Astrocyte of the hippocampus (primary cell): ENCODE measurements at places on chromosomes 2 and 18.
A peak's percentile ranks its signal among the peaks of the same experiment; 100 is the strongest.

DNA sequence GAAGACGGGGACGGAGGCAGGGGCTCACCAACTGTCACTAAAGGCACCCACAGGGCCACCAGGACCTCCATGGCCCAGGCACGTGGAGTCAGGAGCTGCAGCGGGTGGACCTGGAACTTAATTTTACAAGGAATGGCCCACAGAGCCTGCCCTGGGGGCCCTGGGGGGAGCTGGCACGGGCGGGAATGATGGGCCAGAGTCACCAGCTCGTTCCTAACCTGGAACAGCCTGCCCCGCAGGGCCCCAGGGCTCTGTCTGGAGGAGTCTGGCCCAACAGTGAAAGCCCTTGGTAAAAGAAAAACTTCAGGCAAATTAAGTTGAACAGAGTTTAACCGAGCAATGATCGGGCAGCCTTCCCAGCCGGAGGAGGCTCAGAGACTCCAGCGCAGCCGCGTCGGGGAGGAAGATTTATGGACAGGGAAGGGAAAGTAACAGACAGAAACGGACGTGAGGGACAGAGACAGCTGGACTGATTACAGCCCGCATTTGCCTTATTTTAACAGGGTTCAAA is 118.4 kb upstream of the TMEM18 start:
- DNase-seq, result no peak

DNA sequence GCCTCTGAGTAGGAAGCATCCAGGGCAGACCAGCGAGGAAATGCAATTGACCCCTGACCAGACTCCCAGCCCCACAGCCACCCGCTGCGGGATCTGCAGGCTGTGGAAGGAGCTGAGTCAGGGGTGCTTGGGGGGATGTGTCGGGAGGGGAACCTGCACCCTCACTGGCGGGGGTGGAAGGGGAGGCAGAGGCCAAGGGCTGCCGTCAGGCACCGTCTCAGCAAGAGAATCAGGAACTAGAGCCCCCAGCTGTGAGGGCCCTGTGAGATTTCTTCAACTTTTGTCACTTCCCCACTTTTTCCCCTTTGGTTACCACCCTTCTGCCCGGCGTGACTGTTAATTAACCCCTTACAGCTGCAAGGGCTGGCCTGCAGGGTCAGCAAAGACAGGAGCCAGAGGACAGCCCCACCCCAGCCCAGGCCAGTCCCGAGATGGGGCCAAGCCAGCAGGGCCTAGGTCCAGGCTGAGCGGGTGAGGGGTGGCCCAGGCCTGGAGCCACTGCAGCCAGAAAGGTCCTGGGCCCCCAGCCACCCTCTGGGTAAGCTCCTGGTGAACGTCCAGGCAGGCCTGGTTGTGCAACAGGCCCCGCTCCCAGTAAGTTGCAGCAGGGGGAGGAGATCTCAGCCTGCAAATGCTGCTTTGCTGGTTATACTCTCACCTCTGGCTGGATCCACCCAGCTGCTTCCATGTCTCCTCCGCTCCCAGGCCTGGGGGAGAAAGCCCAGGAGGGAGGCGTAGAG is 147.0 kb upstream of the ID2 start:
- peak; percentile 33 for DNase-seq

- DNase-seq, result no peak
Observed at GRCh38 chr2:100256416-100256815, 65.9 kb downstream of the LONRF2 start.

- no peak for DNase-seq
Observed at GRCh38 chr2:48043131-48043700, 136.9 kb upstream of the FBXO11 start.

DNA sequence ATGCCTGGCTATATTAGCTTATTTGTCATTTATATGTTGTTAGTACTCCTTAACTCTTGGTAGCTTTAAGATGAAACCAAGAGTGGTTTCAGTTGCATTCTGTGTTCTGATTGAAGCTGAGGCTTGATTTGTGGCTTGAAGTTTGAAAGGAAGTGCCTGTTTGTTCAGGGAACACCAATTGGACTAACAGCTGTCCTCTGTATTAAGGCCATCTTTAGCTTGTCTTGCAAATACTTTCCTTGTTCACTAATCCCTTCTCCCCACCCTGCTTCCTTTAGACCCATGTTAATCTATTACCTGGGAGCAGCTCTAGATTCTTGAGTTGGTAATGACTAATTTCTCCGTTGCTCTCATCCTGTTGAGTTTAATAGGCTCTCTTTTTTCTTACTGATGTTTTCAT is 13.4 kb downstream of the ITGA6 start:
- DNase-seq, result no peak

DNA sequence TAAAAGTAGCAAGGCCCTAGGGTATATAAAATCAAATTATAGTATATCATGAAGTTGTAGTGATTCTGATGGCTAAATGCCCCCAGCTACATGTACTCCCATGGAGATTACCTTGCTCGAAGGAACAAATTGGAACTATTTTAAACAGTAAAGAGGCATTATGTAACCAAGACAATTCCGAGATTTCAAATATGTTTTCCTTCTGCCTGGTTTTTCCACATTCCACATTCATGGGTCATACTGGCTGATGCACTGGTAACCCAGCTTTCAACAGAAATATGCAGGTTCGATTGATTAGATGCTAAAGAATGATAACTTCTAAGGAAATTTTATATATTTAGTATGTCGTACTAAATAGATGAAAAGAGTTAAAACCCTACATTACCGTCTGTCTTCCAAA is 62.3 kb upstream of the MGAT4A start:
- DNase-seq, result peak; percentile 36

- no peak for DNase-seq
Observed at GRCh38 chr2:98233941-98234340, 112.3 kb upstream of the CNGA3 start.

DNA sequence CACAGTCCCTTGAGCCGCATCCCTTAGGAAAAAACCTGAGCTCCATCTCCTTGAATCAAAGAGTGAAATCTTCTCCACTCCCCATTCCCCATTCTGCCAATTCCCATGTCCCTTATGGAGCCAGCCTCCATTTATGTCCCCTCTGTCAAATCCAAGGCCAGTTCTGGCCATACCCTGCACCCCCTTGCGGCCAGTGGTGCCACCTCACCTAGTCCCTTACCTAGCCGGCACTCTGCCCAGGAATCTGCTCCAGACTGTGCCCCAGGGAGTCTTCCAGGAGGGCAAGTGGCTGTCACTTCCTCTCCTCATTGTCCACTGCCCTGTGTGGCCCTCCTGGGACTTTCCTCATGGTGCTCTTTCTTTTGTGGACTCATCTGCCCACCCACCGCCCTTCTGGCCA is 195.4 kb upstream of the RMP24 start:
- no peak for DNase-seq

GRCh38 chr2:239271882-239272281 is 128.9 kb downstream of the HDAC4 start:
- DNase-seq, result peak; percentile 61

GRCh38 chr2:134402410-134402809 is 148.5 kb downstream of the MGAT5 start:
- DNase-seq, result no peak

DNA sequence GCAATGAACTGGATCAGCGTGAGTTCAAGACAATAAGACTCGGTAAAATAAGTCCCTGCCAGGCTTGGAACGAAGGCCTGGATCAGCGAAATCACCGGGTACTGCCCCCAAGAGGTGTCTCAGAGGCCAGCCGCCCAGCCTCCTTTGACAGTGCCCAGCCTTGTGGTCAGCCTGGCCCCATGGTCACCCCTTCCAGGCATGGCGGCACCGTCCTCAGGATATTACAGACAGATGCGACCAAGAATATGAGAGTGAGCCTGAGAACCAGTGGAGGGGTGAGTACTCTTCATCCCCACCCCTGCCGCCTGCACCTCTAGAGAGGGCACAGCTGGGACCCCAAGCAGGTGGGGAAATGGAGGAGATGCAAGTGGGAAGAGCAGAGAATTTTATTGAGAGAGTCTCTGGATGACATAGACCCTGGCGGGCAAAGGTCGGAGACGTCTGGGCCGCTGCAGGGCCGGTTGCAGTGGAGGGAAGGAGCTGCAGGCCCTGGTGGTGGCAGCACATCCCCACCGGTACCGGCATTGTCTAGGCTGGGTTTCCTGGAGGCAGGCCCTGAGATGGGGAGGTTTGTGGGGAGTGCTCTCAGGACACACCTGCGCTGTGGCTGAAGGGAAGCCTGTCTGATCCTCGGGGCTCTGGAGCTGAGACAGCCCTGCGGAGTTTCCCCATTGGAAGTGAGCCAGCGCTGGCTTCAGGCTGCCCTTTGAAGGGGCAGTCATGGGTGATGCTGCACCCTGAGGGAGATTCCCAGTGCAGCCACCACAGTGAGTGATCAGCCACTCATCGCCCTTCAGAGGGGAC is 190.0 kb downstream of the SEPTIN10 start:
- peak; percentile 52 for DNase-seq

DNA sequence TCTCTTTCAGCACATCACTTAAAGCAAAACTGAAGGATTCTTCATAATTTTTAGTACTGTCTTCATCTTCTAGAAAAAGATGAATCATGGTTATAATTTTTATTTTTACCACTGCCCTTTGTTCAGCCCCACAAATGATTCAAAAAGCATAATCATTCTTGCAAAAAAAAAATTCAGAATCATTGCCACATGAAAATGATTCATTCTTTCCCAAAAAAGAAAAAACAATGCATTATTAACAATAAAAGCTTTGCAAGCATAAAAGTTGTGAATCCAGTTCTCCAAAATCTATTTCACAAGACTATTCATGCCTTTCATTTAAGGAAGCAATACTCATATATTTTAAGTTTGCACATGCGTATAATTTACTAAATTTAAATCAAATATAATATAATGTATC is 204.8 kb downstream of the RBM43 start:
- no peak for DNase-seq

GRCh38 chr18:28005164-28005563 is 171.8 kb downstream of the CDH2 start:
- DNase-seq, result no peak

DNA sequence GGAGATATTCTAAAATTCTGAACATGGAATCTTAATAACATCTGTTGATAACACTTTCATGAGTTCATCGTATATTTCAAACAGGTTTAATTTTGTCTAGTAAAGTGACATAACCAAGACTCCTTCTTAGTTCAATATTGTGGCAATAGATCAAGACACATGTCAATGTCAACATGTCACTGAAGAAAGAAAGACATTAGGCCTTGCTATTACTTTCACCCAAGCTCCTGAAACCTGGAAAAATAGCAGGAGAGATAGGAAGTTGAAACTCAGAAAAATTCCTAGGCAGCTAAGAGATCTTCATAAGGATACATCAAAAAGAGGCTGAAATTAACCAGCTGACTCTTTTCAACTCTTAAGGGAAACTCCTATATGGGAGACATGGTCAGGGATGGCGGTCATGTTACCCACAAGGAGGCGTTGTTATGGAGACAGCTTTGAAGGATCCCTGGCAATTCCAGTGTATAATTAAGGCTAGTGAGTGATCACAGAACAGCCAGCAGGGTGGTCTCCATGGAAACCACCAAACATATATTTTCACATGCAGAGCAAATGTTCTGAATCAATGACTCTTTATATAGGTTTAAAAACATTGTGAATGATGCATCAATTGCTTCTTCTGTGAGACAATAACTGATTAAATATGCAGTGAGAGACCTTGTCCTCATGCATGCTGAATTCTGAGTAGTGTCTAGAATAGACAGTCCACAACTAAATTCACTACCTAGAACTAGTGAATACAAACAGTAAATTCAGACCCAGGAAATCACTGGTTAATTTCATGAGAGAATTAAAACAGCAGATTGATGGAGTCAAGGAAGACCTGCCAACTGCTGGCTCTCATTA is 115.3 kb upstream of the RIOK3 start:
- DNase-seq, result peak; percentile 79

- no peak for DNase-seq
Observed at GRCh38 chr2:172101821-172102390, 794 bp downstream of the DLX2 start.

GRCh38 chr2:3420769-3421397 is 41.4 kb downstream of the TRAPPC12 start:
- no peak for DNase-seq

- no peak for DNase-seq
Observed at GRCh38 chr2:192254444-192254843, 59.7 kb upstream of the TMEFF2 start.

GRCh38 chr18:79545255-79545654 is 134.3 kb upstream of the CTDP1 start:
- DNase-seq, result no peak

GRCh38 chr2:36451512-36451911 is 95.9 kb downstream of the CRIM1 start:
- DNase-seq, result peak; percentile 41

GRCh38 chr2:84914334-84914733 is 8.9 kb downstream of the TMSB10 start:
- no peak for DNase-seq

GRCh38 chr2:118431997-118432396 is 343.7 kb downstream of the INSIG2 start:
- no peak for DNase-seq

GRCh38 chr2:38243186-38243880 is 133.7 kb downstream of the ATL2 start:
- no peak for DNase-seq

DNA sequence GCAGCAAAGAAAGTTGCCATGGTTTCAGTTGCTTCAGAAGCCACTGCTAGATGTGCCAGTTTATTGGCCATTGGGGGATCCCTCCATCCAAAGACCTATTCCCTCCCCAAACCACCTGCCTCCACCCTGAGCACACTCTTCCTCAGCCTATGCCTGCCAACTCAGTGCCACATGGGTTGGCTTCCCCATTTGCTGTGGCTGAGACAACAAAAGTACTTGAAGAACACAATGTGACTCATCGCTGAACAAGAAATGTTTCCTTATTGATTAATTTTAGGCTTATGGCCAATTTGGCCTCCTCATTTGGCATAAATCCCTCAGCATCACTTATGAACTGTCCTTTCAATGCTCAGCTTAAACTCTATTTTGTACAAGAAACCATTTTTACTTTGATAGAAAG is 215.9 kb downstream of the TMEM247 start:
- no peak for DNase-seq

- peak; percentile 30 for DNase-seq
Observed at GRCh38 chr2:127695491-127696472, 5.5 kb upstream of the SFT2D3 start.

GRCh38 chr2:74831693-74832530 is 2.0 kb upstream of the HK2 start:
- no peak for DNase-seq

DNA sequence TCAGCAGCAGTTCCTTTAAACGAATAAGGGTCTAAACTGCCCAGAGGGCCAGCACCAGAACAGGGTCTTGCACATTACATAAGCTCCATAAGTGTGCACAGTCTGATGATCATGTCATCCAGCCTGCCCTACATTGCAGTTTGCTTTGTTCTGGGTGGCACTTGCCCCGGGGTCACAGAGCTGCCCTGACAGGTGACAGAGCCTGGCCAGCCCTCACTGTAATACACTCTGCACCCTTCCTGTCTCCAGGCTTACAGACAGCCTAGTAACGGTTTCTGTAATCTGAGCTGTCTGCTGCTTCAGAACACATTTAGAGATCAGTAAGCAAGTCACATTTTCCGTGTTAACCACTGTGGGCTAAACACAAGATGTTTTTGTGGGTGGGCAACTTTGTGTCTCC is 213.3 kb downstream of the FAM210A start:
- peak; percentile 47 for DNase-seq

GRCh38 chr2:147644491-147644890 is 200.3 kb upstream of the ACVR2A start:
- no peak for DNase-seq

- DNase-seq, result peak; percentile 77
Observed at GRCh38 chr18:9835825-9836224, 49.9 kb upstream of the TXNDC2 start.

- no peak for DNase-seq
Observed at GRCh38 chr2:6748406-6749067, 117.2 kb downstream of the CMPK2 start.
